ENCODE measurements at places on chromosomes 5 and 9. TPM values are rescaled to one million over a fixed set of nuclear protein-coding genes. Genes with fewer than 3 reads are reported as not detected.
A peak's percentile ranks its signal among the peaks of the same experiment; 100 is the strongest.

GRCh38 chr5:149452007-149452664, 73.0 kb upstream of the IL17B start:
- H3K4me3 ChIP-seq, result no peak overlapping the region
- DNase-seq, result peak; percentile 77
- H3K27ac ChIP-seq, result peak overlapping the region; percentile 93

- H3K4me1 ChIP-seq, result peaks cover 57% of the 10 kb centered on the region
- H3K4me3 ChIP-seq, result peak overlapping the region; percentile 6
- peak; percentile 80 for DNase-seq
These were observed 21.5 kb downstream of the SHB start for GRCh38 chr9:38047301-38048251.

GRCh38 chr9:13719446-13719845, 440.0 kb upstream of the MPDZ start:
- no peaks in the 10 kb centered on the region for H3K4me1 ChIP-seq
- H3K27ac ChIP-seq, result no peak overlapping the region
- no peak overlapping the region for H3K4me3 ChIP-seq
- no peak for DNase-seq

DNA sequence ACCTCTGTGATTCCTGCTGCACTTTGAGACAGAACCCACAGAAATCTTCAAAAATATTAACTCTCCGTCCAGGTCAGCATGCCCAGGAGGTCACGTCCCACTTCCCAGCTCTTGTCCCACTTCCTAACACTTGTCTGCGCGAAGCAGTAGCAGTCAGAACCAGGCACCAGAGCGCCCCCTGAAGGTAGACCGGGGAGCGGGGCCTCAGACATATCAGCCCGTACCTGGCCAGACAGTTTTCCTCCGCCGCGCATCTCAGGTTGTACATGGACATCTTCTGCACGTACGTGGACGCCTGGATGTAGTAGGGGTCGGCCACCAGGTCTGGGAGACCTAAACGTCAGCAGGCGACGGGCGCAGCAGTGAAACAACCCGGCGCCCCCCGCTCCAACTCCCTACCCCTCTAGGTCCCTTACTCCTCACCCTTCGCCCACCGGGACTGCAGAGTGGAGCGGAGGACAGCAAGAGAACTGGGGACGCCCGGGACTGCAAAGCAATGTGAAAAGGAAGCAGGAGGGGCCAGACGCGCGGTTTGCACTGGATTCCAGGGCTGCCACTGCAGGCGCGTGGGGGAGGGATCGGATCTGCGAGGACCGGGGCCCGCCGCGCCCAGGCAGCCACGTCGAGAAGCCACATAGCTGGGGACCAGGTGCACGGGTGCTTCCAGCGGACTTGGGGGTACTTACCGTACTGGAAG, 1.2 kb downstream of the LOX start:
- H3K27ac ChIP-seq, result peak overlapping the region; percentile 80
- H3K27me3 ChIP-seq, result no peaks in the 10 kb centered on the region
- peak; percentile 90 for DNase-seq
- peak overlapping the region; percentile 46 for H3K4me3 ChIP-seq
- peaks cover 22% of the 10 kb centered on the region for H3K4me1 ChIP-seq

- no peaks in the 10 kb centered on the region for H3K36me3 ChIP-seq
- peak overlapping the region; percentile 63 for H3K4me3 ChIP-seq
- H3K27me3 ChIP-seq, result no peaks in the 10 kb centered on the region
- H3K27ac ChIP-seq, result peak overlapping the region; percentile 90
- H3K4me1 ChIP-seq, result no peaks in the 10 kb centered on the region
These were observed 2.0 kb upstream of the ADAMTS6 start for GRCh38 chr5:65483546-65484346.

DNA sequence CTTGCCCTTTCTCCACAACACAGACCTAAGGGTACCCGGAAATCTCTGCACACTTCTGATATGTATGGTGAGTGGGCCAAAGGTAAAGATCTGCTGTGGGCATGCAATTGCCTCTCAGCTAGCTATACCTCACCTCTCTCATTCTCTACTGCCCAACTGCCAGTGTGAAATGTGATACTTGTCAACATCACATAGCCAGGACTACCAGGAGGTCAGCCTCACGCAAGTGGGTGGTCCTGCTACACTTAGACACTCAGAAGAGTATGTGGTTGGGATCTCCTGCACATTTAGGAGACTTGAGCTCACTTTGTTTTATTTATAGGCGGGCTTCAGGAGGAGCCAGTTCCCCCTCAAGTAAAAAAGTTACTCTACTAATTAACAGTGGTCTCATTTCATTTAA, 88.0 kb upstream of the MAN2A1 start:
- H3K27me3 ChIP-seq, result no peaks in the 10 kb centered on the region
- H3K4me3 ChIP-seq, result no peak overlapping the region
- no peaks in the 10 kb centered on the region for H3K36me3 ChIP-seq
- no peak for DNase-seq
- no peaks in the 10 kb centered on the region for H3K4me1 ChIP-seq
- no peak overlapping the region for H3K27ac ChIP-seq

- no peaks in the 10 kb centered on the region for H3K27me3 ChIP-seq
- no peak for DNase-seq
- no peaks in the 10 kb centered on the region for H3K4me1 ChIP-seq
- no peaks in the 10 kb centered on the region for H3K36me3 ChIP-seq
These were observed 6.3 kb downstream of the NMRK1 start for GRCh38 chr9:75081632-75082031.

DNA sequence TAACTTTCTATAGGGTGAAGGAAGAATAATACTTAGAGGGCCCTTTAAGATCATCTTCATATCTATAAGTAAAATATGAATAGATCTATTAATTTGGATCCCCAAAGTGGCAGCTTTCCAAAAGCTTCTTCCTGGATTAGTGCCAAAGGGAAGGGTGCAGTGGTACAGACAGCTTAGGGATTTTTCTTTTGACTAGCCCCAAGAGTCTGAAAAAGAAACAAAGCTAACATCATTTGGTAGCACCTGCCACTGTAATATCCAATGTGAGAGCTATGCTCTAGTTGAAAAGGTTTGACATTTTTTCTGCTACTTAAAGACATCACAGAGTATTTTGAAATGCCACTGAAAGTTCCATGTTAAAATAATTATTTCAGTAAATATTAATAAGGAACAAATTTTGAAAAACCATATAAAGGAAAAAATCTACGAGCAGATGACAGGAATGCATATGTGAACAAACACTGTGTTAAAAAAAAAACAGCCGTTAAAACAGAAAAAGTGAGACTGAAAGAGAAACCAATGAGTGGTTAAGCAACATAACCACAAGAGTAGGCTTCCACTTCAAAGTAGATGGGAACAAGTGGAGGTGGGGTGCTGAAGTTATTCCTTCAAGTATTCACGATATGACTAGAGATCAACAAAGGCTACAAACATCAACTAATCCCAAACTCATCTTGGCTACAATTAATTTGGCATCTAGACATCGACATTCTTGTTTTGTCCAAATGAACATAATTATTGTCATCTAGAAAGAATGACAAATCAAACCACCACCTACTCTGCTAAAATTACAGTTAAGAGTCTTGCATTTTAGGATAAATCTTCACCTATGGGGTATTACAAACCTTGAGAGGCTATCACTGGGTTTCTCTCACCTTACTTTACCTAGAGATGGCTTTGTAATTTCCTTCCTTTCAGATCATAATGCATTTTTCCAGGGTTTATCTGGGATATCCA, 137.5 kb downstream of the CPLANE1 start:
- H3K4me3 ChIP-seq, result no peak overlapping the region
- no peak overlapping the region for H3K27ac ChIP-seq
- peaks cover 69% of the 10 kb centered on the region for H3K36me3 ChIP-seq
- DNase-seq, result no peak
- no peaks in the 10 kb centered on the region for H3K4me1 ChIP-seq
- H3K27me3 ChIP-seq, result no peaks in the 10 kb centered on the region

- no peak overlapping the region for H3K27ac ChIP-seq
- no peak overlapping the region for H3K4me3 ChIP-seq
- no peaks in the 10 kb centered on the region for H3K36me3 ChIP-seq
- H3K4me1 ChIP-seq, result no peaks in the 10 kb centered on the region
These were observed 462.9 kb downstream of the BNC2 start for GRCh38 chr9:16407617-16408016.

DNA sequence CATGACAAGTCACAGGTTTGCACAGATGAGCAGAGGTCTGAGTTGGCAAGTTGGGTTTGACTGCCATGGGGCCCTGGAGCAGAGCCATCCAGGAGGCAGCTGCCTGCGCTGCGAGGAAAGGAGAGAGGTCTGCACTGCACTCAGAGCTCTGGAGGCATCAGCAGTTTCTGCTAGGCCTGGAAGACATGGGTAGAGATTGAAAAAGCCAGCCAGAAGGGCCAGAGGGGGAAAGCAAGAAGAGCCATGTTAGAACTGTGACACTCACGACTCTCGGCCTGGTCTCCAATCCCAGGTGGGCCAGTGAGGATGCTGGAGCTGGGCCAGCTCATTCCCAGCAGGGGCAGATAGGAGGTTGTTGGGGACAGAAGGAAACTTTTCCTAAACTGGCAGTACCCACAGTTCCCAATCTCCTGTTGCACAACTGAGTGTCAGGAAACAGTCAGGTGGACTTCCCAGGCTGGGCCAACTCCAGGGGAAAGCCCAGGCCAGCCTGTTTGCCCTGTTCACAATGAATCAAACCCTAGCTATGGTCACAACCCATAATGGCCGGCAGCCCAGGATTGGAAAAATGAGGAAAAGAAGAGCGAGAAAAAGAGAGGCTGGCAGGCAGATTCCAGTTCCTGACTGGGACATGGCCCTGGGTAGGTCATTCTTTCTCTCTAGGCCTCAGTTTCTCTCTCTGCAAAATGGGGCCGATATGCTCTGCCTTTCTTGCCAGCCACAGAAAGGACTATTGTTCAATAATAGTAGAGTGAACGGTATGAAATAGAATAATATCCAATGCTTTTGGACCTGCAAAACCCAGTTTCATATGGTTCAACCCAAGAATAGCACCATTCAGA, 7.8 kb upstream of the ORM1 start:
- no peak overlapping the region for H3K4me3 ChIP-seq
- no peaks in the 10 kb centered on the region for H3K27me3 ChIP-seq
- no peak overlapping the region for H3K27ac ChIP-seq
- H3K4me1 ChIP-seq, result no peaks in the 10 kb centered on the region
- DNase-seq, result no peak

- no peaks in the 10 kb centered on the region for H3K27me3 ChIP-seq
- no peak overlapping the region for H3K27ac ChIP-seq
- DNase-seq, result no peak
- H3K4me3 ChIP-seq, result no peak overlapping the region
- H3K36me3 ChIP-seq, result no peaks in the 10 kb centered on the region
- H3K4me1 ChIP-seq, result no peaks in the 10 kb centered on the region
These were observed 105.0 kb downstream of the DTWD2 start for GRCh38 chr5:118883362-118883761.

The S1PR3 gene
- 22.3 TPM for total RNA-seq

The PCDHB2 gene
- total RNA-seq, result 2.6 TPM

The HDAC3 gene
- 51.5 TPM for total RNA-seq

The SLCO4C1 gene
- not detected for total RNA-seq

The OMD gene
- total RNA-seq, result 17.1 TPM

All from sigmoid colon (tissue), 7 donors.